Aorta (tissue), 5 donors: ENCODE measurements at places on chromosomes 2 and 18. TPM values are rescaled to one million over a fixed set of nuclear protein-coding genes. Genes with fewer than 3 reads are reported as not detected.

The RAB17 gene
- total RNA-seq = 3.7 TPM

- DNase-seq = no peak
These were observed 30.2 kb upstream of the ZEB2 start for GRCh38 chr2:144550084-144550483.

GRCh38 chr2:222193328-222193983 lies 105.3 kb downstream of the PAX3 start:
- DNase-seq = no peak

- no peak for DNase-seq
These were observed 154.9 kb upstream of the NDUFV2 start for GRCh38 chr18:8947566-8947965.

DNA sequence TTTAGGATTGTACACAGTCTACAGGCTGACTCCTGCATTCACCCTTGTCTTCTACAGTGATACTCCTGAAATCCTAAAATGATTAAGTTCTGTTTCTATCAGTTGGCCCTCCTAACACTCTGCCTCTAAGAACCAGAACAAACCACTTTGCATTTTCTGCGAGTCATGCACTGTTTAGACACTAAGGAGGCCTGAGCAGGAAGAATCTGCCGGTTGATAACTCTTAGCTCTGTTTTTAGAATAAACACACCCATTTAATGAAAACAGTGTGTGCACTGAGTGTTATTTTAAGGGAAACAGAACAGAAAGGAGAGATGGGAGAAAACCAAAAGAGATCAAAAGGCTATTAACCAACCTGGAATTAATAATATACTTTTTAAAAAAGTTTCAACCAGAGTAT lies 22.9 kb upstream of the SSB start:
- no peak for DNase-seq
